ENCODE measurements at places on chromosomes 4 and X.

DNA sequence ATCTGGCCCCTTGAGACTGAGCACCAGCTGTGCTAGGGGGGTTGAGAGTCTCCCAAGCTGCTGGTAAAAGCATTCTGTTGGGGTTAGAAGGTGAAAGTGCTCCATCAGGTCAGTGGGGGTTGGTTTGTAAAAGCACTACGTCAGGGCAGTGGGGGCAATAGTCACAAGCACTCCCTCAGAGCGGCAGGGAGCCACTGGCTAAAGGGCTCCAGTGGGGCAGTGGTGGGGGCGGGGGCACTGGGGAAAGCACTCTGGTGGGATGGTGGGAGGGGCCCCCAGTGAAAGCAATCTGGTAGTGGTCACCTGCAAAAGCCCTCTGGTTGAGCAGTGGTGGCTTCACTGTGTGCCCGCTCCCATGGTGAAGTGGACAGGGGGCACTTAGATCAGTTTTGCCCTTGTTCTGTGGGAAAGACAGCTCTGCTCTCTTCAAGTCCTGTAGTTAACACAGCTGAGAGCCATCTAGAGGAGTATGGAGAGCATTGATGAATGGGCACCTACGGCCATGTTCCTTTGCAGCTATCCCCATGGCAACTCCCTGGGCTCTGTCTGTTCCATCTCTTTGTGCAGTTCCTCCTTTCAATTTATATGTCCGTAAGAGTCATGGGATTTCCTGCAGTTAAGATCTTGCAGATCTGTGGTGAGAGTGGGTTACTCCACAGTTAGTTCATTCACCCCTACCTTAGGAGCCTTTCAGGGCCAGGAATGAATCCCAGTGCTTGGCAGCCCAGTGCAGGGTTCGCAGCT is 106.4 kb downstream of the SH3BGRL start:
- DNase-seq: no peak

DNA sequence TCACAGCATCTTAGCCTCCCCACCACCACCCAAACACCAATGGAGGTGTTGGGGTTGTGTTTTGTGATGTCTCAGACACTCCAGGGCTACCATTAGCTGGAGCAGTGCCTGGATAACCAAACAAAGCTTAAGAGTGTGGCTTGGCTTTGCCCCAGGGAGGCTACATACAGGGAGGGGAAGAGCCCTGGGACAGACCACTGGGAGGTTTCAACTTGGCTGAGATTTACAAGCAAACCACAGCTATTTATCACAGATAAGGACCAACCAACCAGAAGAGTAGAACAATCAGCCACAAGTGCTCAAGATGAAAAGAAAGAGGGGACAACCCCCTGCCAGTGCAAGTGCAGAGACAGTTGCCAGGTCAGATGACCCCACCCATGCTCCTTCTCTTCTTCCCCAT is 24.1 kb downstream of the SOX3 start:
- DNase-seq: no peak

- DNase-seq: no peak
These were observed 194.4 kb upstream of the CPEB2 start for GRCh38 chr4:14807856-14808255.

DNA sequence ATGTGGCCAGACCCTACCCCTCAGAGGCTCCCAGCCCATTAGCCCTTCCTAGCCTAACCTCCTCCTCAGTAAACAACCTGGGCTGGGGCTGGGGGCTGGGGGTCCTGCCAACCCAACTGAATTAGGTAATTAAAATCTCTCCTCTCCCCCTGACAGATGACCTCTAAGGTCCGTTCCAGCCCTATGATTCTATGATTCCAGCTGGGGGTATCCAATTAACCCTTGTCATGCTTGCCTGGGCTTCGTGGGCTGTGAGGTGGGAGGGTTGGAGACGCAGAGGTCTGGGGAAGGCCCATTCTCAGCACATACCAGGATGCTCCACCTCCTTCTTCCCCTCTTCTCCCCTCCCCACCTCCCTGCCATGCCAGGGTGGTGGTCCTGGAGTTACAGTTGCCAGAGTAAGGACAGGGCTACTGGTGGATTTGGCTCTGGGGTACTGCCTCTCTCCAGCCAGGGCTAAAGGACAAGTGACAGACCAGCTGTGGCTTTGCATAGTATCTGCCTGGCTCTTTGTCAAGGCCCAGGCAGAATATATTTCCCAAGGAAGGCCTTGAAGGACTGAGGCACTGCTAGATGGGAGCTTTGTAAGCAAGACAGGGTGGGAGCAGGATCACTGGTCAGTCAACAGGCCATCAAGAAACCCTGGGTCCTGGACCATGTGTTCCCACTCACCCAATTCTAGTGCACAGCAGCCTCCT is 82.1 kb downstream of the EFNB1 start:
- DNase-seq: no peak

- no peak for DNase-seq
These were observed 640.1 kb upstream of the AADAT start for GRCh38 chr4:170729897-170730296.

GRCh38 chr4:159779716-159780115 is 676.8 kb downstream of the RAPGEF2 start:
- no peak for DNase-seq

DNA sequence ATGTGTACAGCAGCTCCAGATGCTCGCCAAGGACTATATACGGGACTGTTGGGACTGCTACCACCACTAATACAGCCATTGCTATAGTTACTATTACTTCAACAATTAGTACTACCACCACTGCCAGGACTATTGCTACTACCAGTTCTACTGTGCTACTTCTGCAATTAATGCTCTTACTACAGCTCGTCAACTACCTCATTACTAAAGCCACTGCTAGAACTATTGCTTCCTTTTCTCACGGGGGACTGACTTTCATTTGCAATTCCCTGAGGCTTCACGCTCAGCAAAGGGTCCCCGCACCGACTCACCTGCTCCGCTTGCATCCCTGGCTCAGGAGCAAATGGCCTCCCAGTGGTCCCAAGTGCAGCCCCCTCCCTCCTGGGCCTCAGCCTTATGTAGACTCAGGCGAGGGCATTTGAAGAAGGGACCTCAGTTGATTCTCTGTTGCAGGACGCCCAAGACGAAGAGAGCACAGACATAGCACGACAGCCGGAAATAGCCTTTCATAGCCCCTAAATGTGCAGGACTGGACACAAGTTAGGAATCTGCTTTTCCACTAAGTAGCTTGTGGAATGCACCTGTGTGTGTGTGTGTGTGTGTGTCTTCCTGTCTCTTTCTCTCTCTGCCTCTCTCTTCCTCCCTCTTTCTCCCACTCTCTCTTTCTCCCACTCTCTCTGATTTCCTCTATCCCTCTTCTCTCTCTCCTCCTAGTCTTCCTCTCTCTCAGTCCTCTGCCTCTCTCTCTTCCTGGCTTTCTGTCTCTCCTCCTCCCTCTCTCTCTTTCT is 294.8 kb downstream of the ASMT start:
- no peak for DNase-seq

GRCh38 chrX:101078716-101079598 is at the start of gene TMEM35A:
TMEM35A (plus strand) TSS chrX:101078879; CDS start chrX:101079003, 124 bp downstream.
- no peak for DNase-seq

GRCh38 chr4:24775750-24776149 is 19.6 kb upstream of the SOD3 start:
- DNase-seq: no peak

GRCh38 chrX:68411729-68412128 is 21.6 kb downstream of the OPHN1 start:
- no peak for DNase-seq
